Common myeloid progenitor, CD34-positive (primary cell): ENCODE measurements at places on chromosomes 7 and 10.

GRCh38 chr7:40694026-40694809 is 559.4 kb downstream of the SUGCT start:
- no peak for DNase-seq

DNA sequence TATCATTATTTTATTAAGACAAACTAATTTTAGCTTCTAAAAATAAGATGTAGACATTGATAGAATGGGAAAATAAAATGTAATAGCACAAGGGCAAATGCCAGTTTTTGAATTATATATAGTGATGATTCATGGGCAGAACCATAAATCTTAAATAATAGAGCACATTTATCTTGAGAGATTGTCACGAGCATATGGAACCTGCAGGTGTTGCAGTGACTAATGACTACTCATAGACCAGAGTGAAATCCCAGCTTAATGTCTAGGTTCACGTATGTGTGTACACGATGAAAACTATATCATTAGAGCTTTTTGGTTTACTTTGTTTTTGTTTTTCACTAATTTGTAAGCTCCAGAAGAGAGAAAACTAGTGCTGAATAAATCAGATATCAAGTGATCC is 150.2 kb upstream of the CACNA2D1 start:
- peak; percentile 82 for DNase-seq

DNA sequence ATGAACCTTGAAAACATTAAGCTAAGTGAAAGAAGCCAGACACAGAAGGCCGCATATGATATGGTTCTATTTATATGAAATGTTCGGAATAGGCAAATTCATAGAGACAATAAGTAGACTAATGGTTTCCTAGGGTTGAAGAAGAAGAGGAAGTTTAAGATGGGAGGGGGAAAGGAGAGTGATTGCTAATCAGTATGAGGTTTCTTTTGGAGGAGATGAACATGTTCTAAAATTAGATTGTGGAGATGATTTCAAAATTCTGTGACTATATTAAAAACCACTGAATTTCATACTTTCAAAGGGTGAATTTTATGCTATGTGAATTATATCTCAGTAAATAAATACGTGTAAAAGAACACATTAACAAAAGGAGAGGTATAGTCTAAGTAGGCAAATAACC is 176.4 kb upstream of the HPS1 start:
- DNase-seq = no peak

- DNase-seq = no peak
These were observed 229.6 kb downstream of the BAMBI start for GRCh38 chr10:28906934-28907333.

DNA sequence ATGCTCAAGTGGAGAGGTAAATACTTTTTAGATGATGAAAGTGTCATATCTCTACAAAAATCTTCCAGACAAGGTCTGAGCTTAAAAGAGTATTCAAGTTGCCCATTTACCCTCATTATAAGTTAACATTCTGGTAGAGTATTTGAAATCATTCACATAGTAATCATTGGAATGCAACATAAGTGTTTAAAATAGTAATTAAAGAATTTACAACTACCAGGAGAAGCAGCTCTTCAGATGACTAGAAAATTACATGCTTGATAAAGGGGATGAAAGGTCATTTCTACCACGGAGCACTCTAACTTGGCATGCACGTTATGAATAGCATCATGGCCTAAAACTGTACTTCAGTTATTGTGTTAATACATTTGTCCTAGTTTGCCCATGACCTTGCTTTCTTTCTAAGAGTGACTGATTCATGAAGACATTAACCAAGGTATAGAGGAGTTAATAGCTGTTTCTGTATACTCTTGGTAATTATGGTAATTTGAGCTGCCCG is 120.0 kb downstream of the SEMA3E start:
- no peak for DNase-seq

- peak; percentile 93 for DNase-seq
These were observed 12.5 kb upstream of the DDIT4 start for GRCh38 chr10:72260976-72261783.

DNA sequence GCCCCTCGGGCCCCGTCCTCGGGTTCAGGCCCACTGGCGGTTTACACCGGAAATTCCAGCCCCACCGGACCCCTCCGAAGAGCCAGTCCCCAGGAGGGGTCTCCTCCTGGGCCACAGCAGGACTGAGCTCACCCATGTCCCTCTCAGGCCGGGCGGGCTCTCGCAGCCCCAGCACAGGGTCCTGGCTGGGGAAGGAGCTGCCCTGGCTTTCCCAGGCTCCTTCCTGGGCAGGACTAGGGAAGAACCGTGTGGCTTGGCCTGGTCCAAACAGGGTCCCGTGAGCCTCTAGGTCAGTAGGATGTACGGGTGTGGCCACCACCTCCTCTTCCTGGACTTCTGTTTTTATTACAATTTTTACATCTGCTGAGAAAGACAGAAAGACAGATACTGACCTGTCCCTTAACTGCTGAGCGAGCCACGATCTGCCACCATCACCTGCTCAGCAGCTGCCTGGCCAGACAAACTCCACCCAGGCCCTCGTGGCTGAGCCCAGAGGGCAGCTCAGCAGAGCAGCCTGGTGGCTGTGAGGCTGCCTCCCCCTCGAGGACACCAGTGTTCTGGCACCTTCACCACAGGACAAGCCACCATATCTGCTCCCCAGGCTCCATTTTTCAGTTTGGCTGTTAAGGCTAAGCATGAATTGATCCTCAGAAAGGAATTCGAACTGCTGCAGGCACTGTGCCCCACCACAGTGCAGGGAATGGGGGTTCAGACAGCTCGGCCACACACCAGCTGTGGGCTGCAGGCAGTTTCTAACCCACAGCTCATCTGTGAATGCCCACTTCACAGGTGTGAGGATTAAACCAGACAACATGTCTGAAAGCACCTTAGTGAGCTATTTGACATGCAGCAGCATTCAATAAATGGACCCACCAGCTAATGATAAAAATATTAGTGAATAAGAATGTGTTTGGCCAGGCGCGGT is 14.5 kb upstream of the ZNF777 start:
- DNase-seq = no peak

- no peak for DNase-seq
These were observed 51.3 kb downstream of the ADK start for GRCh38 chr10:74202356-74202755.

DNA sequence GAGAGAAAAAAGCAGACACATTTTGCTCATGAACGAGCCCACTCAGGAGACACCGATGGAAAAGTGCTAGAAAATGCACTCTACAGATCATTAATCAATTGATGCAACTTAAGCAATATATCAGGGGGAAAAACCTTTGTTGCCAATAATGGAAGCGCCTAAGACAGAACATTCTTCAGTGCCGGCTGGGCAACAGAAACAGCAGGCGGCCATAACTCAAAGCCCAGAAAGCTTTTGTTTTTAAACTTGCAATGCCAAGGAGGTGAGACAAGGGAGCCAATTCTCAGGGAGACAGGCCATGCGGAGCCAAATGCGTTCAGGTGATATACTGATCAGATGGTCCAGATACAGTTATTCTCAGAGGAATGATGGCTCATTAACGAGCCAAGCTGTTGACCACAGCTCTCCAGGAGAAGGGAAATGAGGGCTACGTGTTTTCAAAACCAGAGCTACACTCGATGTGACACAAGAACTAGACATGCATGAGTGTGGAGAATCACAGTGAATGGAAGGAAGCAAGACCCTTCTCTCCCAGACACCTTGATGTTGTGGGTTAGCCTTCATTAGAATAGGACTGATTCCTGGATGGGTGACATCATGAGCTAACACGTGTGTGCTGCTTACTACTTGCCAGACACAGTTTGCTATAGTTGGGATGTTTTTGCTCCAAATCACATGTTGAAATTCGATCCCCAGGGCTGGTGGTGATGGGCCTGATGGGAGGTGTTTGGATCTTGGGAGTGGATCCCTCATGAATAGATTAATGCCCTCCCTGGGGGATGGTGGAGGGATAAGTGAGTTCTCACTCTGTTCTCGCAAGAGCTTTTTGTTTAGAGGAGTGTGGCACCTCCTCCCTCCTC is 79.1 kb upstream of the KCNMA1 start:
- DNase-seq = no peak

DNA sequence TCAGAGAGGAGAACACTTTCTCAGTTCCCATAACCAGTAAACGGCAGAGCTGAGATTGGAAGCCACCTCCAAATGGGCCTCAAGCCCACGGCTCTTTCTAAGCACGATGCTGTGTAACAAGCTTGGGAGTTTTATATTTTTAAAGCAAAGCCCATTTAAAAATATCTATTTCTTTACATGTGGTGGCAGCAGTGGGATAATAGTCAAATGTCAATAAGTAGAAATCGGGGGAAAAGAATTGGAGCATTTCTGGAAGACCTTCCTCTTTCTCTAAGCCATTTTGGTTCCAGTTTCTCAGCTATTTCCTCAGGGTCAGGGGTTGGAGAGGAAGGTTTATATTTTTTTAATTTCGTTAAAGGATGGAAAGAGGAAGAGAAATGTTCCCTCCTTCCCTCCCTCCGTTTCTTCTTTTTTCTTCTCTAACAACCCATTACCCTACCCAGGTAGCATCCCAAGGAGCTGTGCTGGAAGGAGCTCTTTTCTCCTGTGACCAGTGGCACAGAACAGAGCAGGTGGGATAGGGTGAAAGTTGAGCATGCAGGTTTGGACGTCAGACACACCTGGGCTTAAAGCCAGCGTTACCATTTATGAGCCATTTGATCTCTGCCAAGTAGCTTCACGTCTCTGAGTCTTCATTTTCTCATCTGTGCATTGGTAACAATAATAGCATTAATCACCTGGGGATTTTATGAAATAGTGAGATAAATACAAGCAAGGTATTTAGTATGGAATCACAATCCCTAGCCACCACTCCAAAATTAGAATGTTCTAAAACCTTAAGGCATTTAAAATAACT is 515.7 kb downstream of the RPS24 start:
- no peak for DNase-seq

- peak; percentile 89 for DNase-seq
These were observed 291.2 kb upstream of the HABP2 start for GRCh38 chr10:113261611-113262091.

GRCh38 chr10:16948361-16948760 is 131.1 kb upstream of the RSU1 start:
- no peak for DNase-seq

DNA sequence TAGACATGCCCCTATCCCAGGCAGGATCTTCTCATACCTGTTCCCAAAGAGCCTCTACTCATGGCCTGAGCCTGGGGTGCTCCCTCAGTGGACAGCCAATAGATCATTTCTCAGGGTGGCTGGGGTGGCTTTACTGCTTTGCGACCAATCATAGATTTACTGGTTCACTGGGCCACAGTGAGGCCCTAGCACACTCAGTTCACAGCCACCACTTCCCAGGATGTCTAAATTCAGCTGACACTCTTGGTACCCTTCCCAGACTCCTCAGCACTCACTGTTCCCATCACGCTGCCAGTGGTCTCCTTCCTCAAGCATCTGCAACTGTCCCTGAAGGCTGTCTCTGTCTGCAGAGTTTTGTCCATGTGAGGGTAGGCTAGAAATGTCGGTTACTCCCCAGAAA is 50.6 kb downstream of the ARHGAP22 start:
- no peak for DNase-seq

- DNase-seq = no peak
These were observed 1.6 kb downstream of the FAM133B start for GRCh38 chr7:92588561-92588960.

- DNase-seq = no peak
These were observed 234.6 kb downstream of the ZMYND11 start for GRCh38 chr10:369684-370448.

GRCh38 chr10:107450056-107450455 is 285.6 kb upstream of the SORCS1 start:
- no peak for DNase-seq

- no peak for DNase-seq
These were observed 580.2 kb downstream of the SUGCT start for GRCh38 chr7:40715053-40715430.

- no peak for DNase-seq
These were observed 17.5 kb downstream of the ATP6V1F start for GRCh38 chr7:128879939-128880746.

GRCh38 chr7:113371416-113372043 is 253.2 kb upstream of the SMIM30 start:
- no peak for DNase-seq

DNA sequence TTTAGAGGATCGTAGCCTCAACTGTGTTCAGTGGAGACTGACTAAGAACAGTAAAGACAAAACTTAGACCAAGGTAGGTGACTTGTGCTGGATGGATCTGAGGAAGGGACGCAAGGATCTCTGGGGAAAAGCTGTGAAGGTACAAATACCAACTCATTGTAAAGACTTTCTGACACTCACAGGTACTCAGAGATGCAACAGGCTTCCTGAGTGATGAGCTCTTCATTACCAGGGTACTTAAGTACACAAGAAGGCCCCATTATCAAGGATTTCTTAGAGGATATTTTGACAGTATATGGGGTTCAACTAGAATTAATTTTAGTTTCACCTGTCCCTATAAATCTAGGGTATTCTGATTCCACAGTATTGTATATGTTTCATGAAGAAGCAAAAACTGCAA is 440.7 kb downstream of the PLXDC2 start:
- DNase-seq = no peak

- DNase-seq = no peak
These were observed 234.1 kb upstream of the AGK start for GRCh38 chr7:141317033-141317585.

GRCh38 chr10:33376976-33377657 is 42.6 kb upstream of the NRP1 start:
- peak; percentile 22 for DNase-seq

GRCh38 chr10:92965314-92965713 is 95.3 kb upstream of the CYP26C1 start:
- peak; percentile 81 for DNase-seq

DNA sequence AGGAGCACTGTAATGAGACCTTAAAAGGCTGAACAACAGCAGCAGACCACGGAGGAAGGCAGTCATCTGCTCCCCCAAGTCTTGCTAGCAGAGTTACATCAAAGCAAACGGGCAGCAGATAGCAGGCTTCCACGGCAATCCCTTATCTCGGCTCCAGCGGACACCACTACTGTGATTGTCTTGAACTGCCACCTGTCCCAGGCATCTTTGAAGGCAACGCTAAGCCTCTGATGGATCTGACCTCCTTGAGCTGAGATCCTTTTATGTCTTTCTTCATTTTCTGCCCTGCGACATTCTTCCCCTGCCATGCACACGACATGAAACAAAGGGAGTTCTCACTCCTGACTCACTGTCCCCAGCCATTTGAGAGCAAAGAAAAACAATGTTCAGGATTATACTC is 111.7 kb downstream of the GLI3 start:
- no peak for DNase-seq

- DNase-seq = no peak
These were observed 102.0 kb upstream of the STEAP1B start for GRCh38 chr7:22601812-22602565.

- no peak for DNase-seq
These were observed 180.7 kb upstream of the KLF14 start for GRCh38 chr7:130914554-130915294.
